ENCODE measurements at places on chromosomes 1 and 21.

DNA sequence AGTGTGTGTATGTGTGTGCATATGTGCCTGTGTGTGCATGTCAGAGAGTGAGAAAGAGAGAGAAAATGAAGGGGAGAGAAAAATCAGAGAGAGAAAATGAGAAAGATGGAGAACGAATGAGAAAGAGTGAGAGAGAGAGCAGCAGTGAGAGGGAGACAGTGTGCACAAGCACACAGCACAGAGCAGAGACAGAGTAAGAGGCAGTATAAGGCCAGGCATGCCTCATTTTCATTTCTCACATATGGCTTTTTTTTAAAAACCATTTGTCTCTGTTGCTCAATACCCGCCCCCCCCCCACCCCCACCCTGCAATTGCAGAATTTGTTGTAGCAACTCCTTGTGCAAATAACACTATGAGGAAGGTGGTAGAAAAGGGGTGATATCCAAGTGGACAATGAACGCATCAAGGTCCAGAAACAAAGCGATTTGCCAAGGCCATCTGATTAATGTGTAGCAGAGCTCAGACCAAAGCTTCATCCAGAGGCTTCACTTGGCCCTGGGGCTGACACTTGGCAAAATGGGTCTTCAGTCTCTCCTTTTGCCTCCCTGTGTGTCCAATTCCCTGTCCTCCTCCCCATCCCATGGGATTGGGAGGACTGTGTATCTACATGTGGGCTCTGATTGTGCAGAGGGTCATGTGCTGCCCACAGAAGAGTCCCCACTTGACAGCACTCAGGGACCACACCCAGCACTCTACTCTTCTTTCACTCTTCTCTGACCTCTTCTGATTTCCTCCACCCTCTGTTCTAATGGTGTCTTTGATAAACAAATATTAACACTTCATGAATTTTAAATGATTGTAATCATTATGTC is 38.9 kb upstream of the HSD3B1 start:
- DNase-seq = peak; percentile 19

GRCh38 chr1:39988618-39989343 is 33.8 kb downstream of the MFSD2A start:
- DNase-seq = peak; percentile 18

- no peak for DNase-seq
Measured at GRCh38 chr21:43758811-43759210, 17.3 kb downstream of the CSTB start.

DNA sequence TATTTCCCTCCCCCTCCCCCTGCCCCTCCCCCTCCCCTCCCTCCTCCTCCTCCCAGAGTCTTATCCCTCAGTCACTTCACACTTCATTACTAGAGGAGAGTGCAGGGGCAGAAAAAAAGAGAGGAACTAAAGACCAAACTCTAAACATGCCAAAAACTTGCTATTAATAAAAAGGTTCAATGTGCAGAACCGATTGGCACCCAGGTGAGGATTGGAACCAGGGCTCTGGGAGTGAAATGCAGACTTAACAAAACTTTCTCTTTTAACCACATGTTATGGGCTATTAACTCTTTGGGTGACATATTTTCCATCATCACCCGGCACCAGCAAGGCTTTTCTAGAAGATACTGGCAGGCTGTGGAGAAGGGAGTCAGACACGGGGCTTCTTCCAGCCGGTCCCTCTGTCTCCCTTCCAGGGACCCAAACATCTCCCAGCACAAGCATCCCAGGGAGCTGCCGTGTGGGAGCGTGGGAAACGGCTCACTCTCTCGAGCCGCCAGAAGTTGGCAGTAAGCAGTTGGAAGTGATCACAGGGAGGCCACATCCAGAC is 13.6 kb downstream of the NID1 start:
- no peak for DNase-seq

DNA sequence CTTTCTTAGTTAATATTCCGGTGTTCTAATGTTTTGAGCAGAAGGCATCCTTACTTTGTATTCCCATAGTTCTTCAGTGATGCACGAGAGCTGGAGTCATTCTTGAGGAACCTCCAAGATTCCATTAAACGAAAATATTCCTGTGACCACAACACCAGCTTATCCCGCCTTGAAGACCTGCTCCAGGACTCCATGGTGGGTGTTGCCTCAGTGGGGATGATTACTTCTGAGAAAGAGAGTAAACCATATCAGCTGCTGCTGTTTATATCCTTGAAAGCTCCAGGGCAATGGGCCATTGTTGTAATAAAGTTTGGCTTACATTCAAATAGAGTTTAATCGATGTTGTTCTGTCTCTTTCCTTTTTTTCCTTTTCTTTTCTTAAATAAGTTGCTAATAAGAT is 93.1 kb downstream of the MACF1 start:
- DNase-seq = no peak

- DNase-seq = no peak
Measured at GRCh38 chr1:170872663-170873062, 62.7 kb upstream of the MROH9 start.

- no peak for DNase-seq
Measured at GRCh38 chr1:198162091-198162767, 5.4 kb downstream of the NEK7 start.

- DNase-seq = peak; percentile 45
Measured at GRCh38 chr21:33127154-33127867, 57.4 kb downstream of the OLIG1 start.

DNA sequence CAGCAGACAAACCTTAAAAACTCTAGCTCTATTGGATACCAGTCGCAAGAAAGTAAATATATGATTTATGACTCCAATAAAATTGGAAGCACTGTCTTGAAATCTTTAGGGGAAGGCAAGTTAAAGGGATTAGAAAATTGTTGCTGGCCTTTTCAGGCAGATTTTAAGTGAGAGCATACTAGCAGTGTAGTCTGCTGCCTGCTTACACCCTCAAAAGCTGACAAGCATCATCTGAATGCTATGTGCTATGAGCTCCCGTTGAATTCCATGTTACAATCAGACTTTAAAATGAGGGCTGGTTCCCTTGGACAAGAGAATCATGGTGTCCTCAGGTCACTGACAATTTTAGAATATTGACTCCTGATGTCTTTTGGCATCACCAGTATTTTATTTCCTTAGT is 271.1 kb upstream of the C1orf105 start:
- DNase-seq = no peak
